IMR-90 (cell line): ENCODE measurements at places on chromosomes 12 and 14. TPM values are rescaled to one million over a fixed set of nuclear protein-coding genes. Genes with fewer than 3 reads are reported as not detected.

- DNase-seq: no peak
Observed at GRCh38 chr14:81133400-81133799, 87.4 kb downstream of the GTF2A1 start.

- DNase-seq: no peak
Observed at GRCh38 chr14:22905627-22906026, 13.3 kb downstream of the RBM23 start.

GRCh38 chr12:104929977-104930376 lies 28.1 kb downstream of the SLC41A2 start:
- peak; percentile 41 for DNase-seq

- no peak for DNase-seq
Observed at GRCh38 chr12:31773223-31773750, 44.5 kb upstream of the AMN1 start.

The RBM25 gene
- total RNA-seq: 32.3 and 46.1 TPM in 2 replicates

The KRT5 gene
- not detected in 2 replicates for total RNA-seq

- DNase-seq: no peak
Observed at GRCh38 chr12:5736527-5736926, 208.5 kb downstream of the ANO2 start.

GRCh38 chr12:75364919-75365318 lies 26.0 kb upstream of the GLIPR1L2 start:
- DNase-seq: peak; percentile 18

DNA sequence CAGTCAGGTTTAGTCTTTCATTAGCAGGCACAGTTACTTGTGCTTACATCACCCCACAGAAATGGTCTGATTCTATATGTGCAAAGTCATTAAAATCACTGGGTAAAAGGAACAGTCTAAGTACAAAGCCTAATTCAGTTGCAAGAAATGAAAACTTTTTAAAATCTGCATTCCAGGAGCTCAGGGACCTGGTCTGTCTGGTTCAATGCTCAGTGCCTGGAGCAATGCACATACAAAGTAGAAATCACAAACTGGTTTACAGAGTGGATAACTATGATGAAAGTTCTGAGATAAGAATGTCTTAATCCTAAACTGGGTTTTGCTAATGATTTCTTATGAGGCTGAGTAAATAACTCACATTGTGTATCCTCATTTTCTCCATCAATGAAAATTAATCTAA lies 28.7 kb downstream of the LMNTD1 start:
- DNase-seq: no peak

DNA sequence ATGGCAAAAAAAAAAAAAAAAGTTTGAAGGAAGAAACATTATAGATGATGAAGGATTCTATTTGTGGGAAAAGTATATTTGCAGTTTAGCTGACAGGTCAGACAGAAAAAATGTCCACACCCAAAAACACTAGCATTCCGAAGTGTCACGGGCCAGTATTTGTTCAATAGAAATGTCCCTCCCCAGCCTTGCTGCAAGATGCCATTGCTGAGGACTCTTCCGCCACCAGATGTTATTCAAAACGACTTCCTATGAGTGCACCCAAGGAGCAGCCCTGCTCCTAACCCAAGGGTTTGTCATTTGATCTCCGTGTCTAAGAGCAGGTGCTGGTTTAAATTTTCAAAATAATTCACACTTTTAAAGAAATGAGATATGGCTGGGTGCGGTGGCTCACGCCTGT lies 163.1 kb downstream of the GCH1 start:
- DNase-seq: no peak

DNA sequence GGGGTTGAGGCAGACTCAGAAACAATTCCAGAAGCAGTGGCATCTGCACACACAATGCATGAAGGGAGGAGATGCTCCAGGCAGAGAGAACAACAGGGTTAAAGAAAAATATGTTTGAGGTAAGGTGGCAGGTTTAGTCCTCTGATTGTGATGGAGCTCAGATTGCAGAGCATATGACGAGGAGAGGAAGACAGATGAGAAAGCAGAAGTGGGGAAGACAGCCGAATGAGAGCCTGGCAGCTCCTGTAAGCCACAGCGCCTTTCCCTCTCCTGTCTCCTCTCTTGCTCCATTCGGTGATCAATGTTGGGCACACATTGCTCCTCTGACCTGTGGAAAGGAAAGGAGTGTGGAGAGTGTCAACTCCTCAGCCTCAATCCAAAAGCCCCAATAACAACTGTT lies 372.2 kb downstream of the GXYLT1 start:
- no peak for DNase-seq

- peak; percentile 60 for DNase-seq
Observed at GRCh38 chr12:9699898-9700605, 30.5 kb downstream of the CLEC2D start.

The ANKRD33 gene
- total RNA-seq: under 0.01 TPM in 1 of 2 replicates, not detected in the other

- peak; percentile 60 for DNase-seq
Observed at GRCh38 chr14:53432378-53432802, 279.3 kb upstream of the DDHD1 start.

- DNase-seq: no peak
Observed at GRCh38 chr12:56632701-56633467, 2.8 kb upstream of the BAZ2A start.

The SIX1 gene
- total RNA-seq: 7.7 and 8.6 TPM in 2 replicates

The TAS2R42 gene
- total RNA-seq: not detected in 2 replicates

GRCh38 chr14:72546344-72547016 lies 347.4 kb downstream of the DPF3 start:
- DNase-seq: no peak

DNA sequence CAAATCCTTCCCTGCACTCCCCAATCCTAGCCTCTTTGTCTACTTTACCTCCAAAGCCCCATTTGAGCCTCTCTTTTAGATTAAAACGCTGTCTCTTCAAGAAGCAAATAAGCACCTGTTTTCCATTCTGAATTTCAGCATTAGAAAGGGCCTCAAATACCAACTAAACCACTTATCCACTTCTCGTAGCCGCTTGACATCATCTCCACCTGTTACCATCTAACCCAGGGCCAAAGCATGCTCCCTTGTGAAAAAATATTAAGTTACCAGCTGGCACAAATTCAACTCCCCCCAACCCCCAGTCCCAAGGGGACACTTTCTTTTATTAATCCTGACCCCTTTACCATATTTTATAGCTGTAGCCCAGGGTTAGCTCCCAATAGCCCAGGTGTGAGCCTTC lies 43.1 kb downstream of the GPHB5 start:
- no peak for DNase-seq

DNA sequence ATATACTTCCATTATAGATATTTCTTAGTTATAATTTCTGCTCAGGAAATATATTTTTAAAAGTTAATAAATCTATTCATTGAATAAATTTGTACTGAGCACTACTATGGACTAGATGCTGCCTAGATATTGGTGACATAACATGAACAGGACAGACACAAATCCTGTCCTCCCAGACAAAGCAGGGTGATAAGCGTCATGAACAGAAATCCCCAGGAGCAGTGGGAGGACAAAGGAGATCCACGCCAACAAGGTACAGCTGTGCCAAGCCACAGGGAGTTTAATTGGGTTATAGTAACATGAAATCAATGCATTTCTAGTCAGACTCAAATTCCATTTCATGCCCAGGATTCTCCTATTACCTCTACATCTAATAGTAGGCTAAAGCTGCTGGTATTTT lies 171.8 kb upstream of the CPNE8 start:
- no peak for DNase-seq

GRCh38 chr12:11812586-11813437 lies 163.3 kb downstream of the ETV6 start:
- DNase-seq: peak; percentile 27

- no peak for DNase-seq
Observed at GRCh38 chr12:46233423-46233822, 35.4 kb downstream of the SLC38A1 start.

GRCh38 chr12:1217191-1217949 lies 226.3 kb downstream of the ERC1 start:
- DNase-seq: peak; percentile 79

- DNase-seq: no peak
Observed at GRCh38 chr12:14961466-14962152, at the start of gene ARHGDIB. Gene ARHGDIB, minus strand, starts transcription at chr12:14961601. Its CDS starts 10,889 bp downstream, at chr12:14950712.

The SLC25A21 gene
- 0.90 and 2.5 TPM in 2 replicates for total RNA-seq

DNA sequence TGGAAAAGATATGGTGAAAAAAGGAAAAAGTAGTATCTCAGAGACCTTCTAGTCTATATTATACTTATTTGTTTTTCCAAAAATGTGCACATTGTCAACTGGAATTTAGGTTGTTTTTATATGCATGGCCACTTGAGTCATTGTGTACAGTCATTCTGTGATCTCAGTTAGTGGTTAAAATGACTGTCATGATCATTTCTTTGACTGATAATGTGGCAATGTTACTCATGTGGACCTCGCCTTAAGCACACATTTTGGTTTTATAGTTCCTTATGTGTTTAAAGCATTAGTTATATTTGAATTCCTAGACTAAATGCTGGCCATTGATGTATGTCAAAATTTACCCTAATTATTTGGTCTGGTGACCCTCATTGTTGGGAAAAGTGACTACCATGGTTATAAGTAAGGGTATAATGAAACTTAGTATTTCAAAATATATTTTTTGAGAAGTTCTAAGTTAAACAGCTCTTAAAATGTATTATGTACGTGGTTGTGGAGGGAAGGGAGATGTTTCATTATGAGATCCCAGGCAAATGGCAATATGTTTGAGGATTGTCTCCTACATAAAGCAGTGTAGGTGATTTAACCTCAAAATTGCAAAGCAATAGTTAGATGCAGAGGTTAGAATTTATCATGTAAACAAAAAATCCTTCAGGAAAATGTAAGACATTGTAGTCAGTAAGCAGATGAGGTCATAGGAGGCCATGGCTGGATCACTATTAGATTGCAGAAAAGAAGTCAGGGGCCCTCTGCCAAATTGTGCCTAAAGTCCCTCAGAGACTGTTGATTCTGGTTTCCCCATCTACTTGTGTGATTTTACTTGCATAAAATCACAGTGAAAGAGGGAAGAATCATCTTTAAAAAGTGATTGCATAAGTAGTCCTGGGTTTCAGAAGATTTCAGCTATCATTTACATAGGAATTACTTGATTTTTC lies 17.5 kb downstream of the PNMA1 start:
- peak; percentile 84 for DNase-seq

The SMCO3 gene
- under 0.01 TPM in 2 replicates for total RNA-seq

DNA sequence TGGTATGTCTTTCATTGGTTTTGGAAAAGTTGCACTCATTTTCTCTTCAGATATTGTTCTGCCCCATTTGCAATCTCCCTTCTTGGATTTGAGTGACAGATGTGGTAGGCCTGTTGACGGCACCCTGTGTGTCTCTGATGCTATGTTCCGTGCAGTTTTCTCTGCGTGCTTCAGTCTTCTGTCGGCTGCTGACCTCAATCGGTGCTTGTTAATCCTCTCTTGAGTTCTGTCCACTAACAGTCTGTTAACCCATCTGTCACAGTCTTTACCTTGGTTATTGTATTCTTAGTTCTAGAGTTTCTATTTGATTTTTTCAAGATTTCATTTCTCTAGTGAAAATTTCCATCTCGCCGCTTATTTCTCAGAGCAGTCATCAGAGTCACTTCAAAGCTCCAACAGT lies 20.7 kb upstream of the PLD4 start:
- no peak for DNase-seq

- DNase-seq: no peak
Observed at GRCh38 chr12:109064143-109064542, 11.8 kb downstream of the USP30 start.

DNA sequence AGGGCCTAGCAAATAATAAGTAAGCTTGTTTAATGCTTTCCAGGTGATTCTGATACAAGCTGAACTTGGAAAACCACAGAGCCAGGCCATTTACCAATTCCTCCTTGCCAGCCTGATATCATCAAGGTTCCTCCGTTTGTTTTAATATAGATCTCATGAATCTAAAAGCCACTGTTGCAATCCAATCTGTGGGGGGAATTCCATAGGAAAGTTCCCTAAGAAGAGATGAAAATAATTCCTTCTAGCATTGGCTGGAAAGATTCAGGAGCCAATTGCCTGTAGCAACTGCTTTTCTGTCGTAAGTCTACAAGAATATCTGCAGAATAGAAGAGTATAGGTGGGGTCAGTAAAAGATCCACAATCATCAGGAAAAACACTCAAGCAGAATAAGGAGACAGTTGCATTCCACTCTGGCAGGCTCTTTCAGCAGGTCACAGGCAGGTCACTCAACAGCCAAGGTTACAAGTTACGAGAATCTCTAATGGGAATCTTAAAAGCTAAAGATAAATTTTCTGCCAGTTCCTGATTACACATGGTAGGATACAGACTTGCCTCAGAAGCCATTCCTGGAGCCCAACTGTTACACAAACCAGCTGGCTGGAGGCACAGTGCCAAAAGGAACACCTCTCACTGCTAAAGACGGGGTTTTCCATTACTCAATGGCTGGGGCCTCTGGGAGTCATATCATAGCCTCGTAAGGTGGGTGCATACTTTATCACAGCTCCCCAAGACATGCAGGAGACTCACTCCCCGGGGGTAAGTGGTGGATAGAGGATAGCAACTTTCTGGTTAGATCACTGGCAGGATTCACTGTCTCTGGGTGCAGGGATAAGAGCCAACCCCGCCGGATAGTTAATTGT lies 43.6 kb downstream of the FGD6 start:
- peak; percentile 91 for DNase-seq

- DNase-seq: no peak
Observed at GRCh38 chr12:47741340-47741703, 16.0 kb upstream of the ENDOU start.

The AMHR2 gene
- not detected in 2 replicates for total RNA-seq

DNA sequence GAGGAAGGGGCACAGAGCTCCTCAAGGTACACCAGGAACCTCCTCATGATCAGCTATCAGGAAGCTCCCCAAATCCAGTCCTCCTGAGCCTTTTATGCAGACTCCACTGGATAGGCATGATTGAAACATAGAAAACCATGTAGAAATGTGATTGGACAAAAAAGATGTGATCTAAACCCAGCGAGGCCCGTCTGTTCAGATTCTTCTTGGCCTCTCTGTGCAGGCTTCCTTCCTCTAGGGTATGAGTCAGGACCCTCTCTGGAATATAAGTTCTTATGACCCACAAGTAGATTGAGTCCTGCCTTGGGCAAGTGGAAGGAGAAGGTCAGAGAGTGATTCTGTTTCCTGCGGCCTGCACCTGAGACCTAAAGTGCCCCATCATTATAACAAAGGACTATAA lies 166.3 kb downstream of the PHLDA1 start:
- no peak for DNase-seq

DNA sequence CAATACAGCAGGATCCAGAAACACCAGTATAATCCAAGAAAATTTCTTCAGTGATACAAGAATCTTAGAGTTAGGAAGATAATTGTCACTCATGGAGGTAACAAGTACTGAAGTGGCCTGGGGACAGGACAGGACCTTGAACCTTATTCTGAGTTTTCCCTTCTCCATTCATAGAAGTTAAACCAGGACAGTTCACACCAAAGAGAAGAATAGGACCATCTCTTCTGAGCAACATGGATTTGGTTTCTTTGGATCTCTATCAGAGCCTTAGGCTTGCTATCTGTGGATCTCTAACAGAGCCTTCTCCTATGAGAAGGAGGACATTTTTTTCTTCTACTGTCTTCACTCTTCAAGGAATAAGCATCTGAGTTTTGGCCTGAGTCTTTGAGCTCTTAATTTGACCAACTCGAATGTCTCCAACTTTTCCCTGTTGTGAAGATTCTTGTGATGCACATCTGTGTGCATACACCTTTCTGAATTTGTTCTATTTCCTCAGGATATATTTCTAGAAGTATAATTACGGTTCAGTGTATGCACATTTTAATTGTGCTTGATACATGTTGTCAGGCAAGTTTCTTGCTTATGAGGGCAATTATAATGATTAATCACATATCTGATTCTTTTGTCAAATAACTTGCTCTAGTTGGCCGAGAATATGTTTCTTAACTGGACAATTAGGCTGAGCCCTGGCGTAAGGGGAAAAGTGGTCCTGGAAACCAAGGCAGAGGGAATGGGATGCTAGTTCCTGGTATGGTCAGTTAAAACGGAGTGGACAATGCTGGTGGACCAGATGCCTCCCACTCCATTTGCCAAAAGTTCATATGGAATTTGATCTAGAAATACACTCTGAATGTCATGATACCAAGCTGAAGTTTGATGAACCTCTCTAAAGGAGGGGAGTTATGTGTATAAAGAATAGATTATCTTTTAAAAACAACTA lies 6.6 kb downstream of the KRT6A start:
- no peak for DNase-seq
